ENCODE measurements at places on chromosomes 6 and 20.

GRCh38 chr6:26270903-26271667 lies 93.9 kb upstream of the BTN3A2 start:
- DNase-seq: peak; percentile 91

DNA sequence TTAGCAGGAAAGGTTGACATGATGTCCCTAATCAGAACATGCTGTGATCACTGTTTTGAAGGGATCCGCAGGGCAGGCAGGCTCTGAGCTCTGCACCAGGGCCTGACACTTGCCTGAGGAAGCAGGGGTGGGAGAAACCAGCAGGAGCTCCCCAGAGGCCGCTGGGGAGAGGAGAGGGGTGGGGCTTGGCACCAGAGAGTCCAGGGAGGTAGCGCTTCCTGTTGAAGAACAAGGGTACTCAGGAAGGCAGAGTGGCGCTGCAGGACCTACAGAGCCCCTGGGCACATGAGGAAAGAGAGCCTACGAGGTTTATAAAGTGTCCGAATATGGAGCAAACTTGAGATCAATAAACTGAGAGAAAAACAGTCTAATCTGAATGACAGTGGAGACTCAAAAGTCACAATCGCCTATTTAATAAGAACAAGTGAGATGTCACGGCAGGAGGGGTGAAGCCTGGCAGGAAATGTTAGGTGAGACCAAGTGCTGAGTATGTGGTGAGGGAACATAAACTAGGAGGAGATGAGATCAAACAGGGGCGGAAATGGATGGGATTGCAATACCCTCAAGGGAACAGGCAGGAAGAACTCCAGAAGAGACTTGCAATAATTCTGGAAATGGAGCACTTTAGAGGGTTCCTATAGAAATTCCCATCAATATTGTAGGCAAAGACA lies 5.8 kb upstream of the TBXT start:
- no peak for DNase-seq

DNA sequence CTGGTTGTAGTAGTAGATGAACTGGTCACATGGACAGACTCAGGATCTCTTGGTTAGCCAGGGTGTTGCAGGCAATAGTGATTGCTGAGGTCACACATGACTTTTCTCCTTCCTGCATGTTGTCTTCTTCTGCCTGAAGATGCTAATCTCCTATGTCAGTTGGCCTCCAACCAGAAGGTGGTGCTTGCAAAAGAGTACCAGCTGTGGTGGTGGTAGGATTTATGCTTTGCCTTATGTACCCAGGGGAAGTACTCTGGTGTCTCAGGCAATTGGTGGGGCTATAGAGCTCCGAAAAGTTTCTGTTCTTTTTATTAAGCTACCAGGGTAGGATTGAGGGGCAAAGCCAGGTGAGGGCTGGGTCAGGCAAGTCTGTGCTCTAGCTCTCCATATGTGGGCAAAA lies 98.5 kb downstream of the CARMIL1 start:
- no peak for DNase-seq

DNA sequence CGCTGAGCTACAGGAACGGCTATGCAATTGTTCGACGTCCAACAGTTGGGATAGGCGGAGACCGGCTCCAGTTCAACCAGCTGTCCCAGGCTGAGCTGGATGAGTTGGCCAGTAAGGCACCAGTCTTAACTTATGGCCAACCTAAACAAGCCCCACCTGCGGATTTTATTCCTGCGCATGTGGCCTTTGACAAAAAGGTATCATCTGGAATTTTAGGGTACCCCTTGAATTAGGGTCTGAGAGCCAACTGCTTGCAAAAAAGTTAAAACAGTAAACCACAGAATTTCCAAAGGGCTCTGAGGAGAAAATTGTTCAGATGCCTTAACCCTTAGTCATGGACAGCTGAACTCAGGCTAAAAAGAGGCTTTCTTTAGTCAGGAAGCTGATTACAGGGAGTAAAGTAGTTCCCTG lies 3.8 kb downstream of the EFHC1 start:
- DNase-seq: no peak

GRCh38 chr6:105485456-105485855 lies 82.6 kb upstream of the PREP start:
- DNase-seq: no peak

DNA sequence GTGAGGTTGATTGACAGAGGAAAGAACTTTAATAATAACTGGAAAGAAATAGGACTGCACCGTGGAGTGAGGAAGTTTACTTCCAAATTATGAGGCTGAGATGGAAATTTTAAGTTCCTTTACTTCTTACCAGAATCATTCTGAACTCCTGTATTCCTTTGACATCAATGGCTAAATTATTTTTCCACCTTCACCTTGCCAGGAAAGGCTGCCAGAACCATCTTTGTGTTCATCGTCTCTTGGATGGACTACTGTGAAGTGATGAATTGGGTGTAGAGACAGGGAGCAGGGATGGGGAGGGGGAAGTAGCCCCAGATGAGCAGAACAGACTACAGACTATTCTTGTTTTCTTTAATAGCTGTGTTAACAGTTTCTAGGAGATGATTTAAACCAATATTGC lies 102.1 kb upstream of the CEP162 start:
- DNase-seq: no peak

- no peak for DNase-seq
Measured at GRCh38 chr6:6826095-6826901, 237.8 kb downstream of the LY86 start.

GRCh38 chr6:158905277-158905676 lies 86.1 kb upstream of the EZR start:
- no peak for DNase-seq

DNA sequence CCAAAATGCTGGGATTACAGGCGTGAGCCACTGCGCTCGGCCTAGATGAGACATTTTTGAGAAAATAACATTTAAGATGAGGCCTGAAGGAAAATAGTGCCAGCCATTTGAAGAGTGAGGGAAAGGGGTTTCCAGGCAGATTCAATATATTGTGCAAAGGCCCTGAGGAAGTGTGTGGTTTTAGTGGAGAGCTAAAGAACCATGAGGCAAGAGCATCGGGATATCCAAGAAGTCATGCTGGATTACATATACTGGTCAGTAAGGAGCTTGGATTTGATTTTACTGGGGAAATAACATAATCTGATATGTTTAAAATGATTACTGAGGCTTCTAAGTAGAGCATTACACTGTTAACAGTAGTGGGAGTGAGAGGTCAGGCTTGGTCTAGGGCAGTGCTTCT lies 47.0 kb downstream of the CARMIL1 start:
- no peak for DNase-seq

- DNase-seq: no peak
Measured at GRCh38 chr20:17909869-17910321, 58.7 kb downstream of the SNX5 start.

DNA sequence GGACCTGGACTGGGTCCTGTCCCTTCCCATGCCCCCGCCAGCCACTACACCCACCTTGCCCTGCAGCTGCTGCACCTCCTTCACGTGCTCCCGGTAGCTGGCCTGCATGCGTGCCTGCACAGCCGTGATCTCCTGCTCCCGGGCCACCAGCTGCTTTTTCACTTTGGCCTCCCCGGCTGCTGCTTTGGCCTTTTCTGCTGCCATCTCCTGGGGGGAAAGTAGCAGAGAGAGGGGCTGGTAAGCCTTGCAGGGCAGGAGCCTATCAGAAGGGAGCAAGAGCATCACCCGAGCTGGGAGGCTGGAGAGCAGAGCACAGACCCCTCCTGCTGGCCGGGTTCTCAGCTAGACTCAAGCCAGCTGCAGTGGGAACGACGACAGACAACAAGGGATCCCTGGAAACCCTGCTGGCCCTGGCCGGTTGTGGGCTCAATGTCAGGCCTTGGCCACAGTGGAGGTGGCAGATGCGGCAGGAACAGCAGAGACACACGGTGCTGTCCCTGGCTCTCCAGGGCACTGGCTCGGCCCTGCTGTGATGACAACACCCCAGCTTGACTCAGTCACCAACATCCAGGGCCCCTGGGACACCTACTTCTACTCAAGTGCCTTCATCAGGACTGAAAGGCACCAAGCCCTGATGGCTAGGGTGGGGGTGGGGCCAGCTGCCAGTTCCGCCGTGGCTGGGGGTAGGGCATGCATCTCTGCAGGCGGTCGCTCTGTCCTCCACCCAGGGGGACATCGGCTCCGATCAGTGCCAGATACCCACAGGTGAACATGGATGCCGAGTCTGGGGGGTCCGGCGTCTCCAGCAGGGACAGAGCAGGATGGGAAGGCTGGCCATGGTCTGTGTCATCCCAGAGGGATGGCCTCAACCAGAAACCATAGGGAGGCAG lies 45.3 kb downstream of the RRBP1 start:
- DNase-seq: no peak

DNA sequence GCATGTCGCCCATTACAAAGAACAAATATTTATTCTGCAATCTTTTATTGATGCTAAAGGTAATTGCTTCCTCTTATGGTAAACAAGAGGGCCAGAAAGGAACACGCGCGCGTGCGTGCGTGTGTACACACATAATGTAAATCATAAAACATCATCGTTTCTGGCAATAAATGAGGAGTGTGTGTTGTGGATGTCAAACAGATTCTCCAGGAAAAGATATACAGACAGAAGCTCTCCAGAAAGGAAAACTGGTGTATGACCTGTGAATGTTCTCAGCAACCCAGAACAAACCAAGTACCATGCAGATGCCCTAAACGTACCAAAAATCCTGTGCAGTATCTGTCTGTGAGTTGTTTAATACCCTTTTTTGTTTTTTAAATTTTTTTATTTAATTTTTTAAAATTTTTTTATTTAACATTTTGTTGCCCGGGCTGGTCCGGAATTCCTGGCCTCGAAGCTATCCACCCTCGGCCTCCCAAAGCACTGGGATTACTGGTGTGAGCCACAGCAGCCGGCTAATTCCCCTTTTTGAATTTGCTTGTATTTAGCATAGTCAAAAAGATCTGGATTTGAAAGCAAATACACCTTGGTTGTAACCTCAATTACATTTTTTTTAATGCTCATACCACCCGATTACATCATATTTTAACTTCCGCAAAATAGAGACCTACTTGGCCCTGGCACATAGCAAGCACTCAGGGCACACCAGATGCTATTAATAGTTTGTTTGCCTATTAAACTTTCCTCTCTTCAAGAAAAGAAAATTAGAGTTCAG lies 909 bp upstream of the NUDT3 start:
- DNase-seq: no peak

DNA sequence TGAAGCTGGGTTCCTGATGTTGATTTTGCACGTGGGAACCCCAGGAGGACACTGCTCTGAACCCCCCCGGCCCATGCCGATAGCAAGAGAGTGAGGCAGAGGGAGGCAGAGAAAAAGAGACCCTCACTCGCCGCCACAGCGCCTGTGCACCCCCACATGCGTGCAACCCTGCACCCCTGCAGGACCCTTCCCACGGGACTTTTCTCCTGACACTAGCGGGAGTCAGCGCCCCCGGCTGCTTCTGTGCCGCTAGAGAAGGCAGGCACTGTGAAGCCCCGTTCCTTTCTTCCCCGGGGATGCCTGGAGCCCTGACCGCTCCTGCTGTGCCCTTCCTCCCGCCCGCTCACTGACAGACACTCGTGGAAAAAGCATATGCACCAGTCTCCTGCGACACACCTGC lies 67.4 kb downstream of the GMPR start:
- DNase-seq: no peak

GRCh38 chr20:17858450-17859001 lies 110.1 kb downstream of the SNX5 start:
- no peak for DNase-seq

GRCh38 chr6:99178168-99178567 lies 171.3 kb downstream of the FAXC start:
- no peak for DNase-seq

GRCh38 chr6:33081098-33081824 lies 5.5 kb downstream of the HLA-DPB1 start:
- no peak for DNase-seq

DNA sequence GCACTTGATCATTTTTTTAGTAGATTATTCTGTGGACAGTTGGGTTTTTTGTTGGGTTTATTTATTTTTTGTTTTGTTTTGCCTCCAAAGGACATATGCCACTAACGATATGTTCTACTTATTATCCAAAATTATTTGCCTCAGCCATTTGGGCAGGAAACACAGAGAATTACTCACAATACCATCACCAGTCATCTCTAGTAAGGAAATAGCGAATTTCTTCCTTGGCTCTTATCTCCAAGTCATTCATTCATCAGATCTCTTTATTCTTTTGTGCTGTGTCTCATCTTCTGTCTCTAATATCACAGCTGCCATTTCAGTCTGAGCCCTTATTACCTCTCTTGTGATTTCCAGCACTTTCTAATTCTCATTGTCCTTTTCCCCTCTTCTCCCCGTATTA lies 130.4 kb upstream of the SMLR1 start:
- no peak for DNase-seq

DNA sequence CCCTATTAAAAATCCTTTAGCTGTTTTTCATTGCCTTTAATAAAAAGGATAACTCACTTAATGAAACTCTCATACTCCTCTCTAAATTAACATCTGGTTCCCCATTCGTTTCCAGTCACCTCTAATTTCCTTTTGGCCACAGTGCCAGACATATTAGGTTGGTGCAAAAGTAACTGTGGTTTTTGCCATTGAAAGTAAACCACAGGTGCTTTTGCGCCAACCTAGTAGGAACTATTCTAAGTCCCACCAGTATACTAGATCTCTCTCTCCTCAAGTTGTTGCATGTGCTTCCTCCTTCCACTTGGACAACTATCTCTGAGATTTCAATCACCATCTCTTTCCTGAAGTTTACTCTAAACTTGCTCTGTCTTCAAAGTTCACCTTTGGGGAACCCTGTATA lies 961.1 kb downstream of the TBC1D32 start:
- no peak for DNase-seq

DNA sequence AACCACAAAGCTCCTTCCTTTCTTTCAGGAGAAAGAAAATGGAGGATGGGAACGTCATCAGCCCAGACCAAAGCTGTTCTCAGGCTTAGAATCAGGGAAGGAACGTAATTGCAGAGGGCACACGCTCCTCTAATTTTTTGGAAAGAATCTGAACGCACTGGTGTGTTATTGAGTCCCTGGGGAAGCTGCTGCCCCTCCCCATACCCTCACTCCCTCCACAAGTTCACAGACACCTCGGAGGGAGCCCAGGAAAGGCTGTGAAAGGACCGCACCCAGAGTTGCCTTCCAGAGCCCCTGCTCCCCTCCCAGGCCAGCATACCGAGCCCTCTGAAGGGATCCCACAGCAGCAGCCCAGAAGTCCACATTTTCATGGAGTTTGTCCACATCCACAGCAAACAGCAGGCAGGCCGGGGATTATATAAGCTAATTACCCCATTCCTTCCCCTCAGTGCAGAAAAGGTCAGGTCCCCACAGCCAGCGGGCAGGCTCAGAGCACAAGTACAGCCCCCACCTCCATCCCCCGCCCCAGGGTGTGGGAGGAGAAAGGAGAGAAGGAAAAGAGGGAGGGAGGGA lies 53.7 kb downstream of the ANKRD60 start:
- no peak for DNase-seq

DNA sequence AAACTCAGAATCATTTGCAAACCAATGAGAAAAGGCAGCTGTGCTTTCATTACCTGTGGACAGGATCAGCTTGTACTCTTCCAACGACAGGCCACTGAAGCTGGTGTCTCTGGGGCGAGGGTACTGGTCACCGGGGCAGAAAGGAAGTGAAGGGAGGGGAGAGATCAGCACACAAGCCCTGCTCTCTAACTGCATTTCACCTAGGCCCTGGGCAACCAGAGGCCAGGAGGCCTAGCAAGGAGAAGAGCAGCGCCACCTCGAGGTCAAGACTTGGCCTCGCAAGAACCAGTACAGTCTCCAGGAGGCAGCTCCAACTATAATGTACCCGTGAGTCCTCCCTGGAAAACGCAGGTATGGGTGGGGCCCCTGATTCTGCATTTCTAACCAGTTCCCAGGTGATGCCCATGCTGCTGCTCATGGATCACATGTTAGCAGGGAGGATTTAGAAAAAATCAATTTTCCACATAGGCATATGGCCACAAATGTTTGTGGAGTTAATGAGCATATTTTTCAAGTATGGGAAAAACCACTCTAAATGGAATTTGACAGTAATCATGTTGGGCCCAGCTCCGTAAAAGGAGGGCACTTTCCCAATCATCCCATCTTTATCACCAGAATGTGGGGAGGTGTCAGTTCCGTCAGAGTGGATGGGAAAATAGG lies 11.0 kb downstream of the UQCC2 start:
- peak; percentile 57 for DNase-seq

Measured in CD4-positive, alpha-beta T cell treated with Interleukin-4 for 4 hours (primary cell).